ENCODE measurements at places on chromosomes 1 and 21. TPM values are rescaled to one million over a fixed set of nuclear protein-coding genes. Genes with fewer than 3 reads are reported as not detected.

The FAM167B gene
- total RNA-seq: 0.79 TPM

The PLPPR5 gene
- total RNA-seq: not detected

The ADAMTS1 gene
- total RNA-seq: 1,477 TPM

The E2F2 gene
- total RNA-seq: 0.93 TPM

The UTS2 gene
- total RNA-seq: not detected

The S100A9 gene
- not detected for total RNA-seq

The HPCA gene
- total RNA-seq: not detected

The KRTAP19-6 gene
- total RNA-seq: not detected

The RGS7 gene
- 0.81 TPM for total RNA-seq

The LEFTY2 gene
- not detected for total RNA-seq

The ARHGAP30 gene
- under 0.01 TPM for total RNA-seq

The TNFRSF4 gene
- total RNA-seq: 0.13 TPM

The DYNLT5 gene
- 0.40 TPM for total RNA-seq

The RBP7 gene
- not detected for total RNA-seq

The ITGB2 gene
- 0.06 TPM for total RNA-seq

The KCNQ4 gene
- under 0.01 TPM for total RNA-seq

The NPR1 gene
- 1.2 TPM for total RNA-seq

All from aortic smooth muscle cell (primary cell).